AML-193 (cell line): ENCODE measurements at places on chromosomes 3 and 15.

- DNase-seq, result no peak
Observed at GRCh38 chr3:129689036-129689435, 82.6 kb upstream of the PLXND1 start.

GRCh38 chr3:187072511-187072910 is 66.8 kb downstream of the RPL39L start:
- no peak for DNase-seq

DNA sequence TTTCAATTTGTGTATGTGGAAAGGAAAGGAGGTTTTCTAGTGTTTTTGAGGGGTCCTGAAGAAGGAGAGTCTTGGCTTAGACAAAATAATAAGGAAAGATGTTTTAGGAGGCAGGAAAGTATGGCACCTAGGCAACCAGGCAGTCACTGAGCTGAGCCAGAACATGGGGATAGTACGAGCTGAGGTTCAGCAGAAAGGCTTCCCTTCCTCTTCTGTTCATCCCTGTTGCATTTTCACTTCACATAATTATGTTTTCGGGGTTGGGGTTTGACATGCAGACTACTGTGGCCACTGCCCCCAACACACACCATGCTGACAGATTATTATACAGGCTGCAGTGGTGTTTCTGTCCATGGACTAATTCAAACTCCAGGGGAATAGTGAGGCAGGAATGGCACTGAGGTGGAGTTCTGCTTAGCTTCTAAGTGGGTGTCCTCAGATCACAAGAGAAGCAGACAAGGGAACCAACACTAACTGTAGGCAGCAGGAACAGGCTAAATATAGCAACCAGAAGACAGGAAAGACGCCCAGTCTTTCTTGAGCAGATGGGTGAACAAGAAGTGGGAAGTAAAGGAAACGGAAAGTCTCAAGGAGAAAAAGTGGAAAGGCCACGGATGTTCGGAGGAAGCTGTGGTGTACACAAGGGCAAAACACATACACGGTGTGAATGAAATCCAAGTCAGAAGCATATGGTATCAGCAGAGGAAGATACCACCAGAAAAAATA is 305.8 kb downstream of the PLCL2 start:
- no peak for DNase-seq

DNA sequence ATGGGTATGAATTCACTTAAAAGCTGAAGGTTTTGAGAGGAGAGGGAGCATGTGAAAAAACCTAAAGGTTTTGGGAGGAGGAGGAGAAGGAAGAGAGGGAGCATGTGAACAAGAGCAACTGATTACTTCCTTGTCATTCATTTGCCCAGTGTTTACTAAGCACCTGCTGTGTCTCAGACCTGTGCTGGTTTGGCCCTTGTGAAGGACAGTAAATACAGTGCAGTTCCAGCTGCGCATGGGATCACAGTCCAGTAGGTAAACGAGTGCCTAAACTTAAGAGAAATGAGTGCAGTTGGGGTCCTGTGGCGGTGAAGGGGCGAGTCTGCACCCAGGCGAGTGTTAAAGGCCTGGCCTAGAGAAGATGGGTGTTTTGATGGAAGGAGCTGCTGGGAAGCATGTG is 38.6 kb downstream of the IGF1R start:
- no peak for DNase-seq

GRCh38 chr15:56821721-56822425 is 88.6 kb upstream of the ZNF280D start:
- DNase-seq, result peak; percentile 59

GRCh38 chr3:197338586-197338985 is 40.2 kb upstream of the DLG1 start:
- no peak for DNase-seq

DNA sequence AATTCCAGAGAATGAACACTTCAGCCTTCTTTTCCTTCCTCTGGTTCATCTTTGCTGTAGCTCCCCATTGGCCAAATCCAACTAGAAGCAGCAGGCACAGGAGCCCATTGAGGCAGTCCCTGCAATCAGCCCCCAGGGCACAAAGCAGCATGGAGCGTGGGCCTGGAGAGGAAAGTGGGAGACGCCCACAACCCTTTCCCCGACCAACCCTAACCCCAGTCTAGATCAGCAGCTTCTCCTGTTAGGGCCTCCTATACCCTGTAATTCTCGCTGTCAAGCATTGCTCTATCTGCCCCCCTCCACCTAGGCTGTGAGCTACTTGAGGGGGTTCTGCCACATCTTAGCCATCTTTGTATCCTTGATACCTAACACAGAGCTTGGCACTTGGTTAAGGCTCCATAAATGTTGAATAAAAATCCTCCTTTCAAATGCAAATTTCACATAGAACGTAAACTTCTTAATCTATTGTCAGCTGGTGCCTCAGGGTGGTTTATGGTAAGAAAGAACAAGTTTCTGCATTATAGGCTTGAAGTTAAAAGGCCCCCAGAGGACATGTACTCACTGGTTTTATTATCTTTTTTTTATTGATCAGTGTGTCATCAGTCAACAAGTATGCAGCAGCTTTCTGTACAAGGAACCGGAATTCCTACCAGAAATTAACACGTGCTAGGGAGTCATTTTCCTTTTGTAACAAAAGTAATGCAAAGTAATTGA is 97.9 kb upstream of the PFN2 start:
- no peak for DNase-seq

- DNase-seq, result no peak
Observed at GRCh38 chr3:79326642-79327041, 441.2 kb downstream of the ROBO1 start.

DNA sequence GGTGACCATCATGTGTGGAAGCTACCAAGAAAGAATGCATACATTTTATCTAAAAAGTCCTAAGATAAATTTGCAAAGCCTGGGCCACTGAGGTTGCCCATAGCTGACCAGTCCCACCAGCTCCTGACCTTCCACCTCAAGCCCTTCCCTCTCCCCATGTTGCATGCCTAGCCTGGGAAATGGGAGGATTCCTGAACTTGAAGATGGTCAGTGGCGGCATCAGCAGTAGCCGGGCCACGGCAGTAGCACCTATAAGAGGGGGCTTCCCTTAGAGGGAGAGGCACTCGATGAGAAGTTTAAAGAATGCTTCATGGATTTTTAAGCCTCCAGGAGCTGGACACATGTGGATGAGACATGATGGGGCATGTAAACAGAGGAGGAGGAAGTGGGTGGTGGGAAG is 172.1 kb downstream of the KLF13 start:
- DNase-seq, result no peak

GRCh38 chr3:124217542-124217941 is 225.6 kb upstream of the ROPN1 start:
- peak; percentile 46 for DNase-seq

DNA sequence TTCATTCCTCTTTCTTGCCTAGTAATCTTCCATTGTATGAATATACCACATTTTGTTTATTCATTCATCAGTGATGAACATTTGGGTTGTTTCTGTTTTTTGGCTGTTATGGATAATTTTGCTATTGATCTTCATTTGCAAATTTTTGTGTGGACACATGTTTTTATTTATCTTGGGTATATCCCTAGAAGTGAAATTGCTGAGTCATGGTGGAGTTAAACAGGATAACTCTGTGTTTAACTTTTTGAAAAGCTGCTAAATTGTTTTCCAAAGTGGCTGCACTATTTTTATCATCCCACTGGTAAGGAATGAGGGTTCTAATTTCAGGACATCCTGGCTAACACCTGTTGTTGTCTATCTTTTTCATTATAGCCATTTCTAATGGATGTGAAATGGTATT is 74.6 kb upstream of the ARL6 start:
- no peak for DNase-seq

DNA sequence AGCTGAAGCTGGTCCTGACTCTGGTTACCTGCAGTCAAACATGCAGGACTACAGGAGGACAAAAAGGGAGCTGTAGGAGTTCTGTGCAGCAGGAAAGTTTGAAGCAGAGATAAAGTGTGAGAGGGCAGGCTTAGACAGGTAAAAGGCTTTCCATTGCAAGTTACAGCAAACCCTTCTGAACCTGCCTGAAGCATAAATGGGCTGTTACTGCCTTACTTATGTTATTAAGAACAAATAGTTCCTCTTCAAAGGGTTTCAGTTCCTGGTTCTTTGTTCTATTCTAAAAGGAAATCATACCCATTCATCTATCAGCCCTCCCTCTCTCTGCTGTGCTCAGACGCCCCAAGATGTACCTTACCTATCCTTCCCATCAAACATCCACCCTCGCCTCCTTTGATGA is 52.4 kb upstream of the CACNA2D3 start:
- DNase-seq, result no peak

DNA sequence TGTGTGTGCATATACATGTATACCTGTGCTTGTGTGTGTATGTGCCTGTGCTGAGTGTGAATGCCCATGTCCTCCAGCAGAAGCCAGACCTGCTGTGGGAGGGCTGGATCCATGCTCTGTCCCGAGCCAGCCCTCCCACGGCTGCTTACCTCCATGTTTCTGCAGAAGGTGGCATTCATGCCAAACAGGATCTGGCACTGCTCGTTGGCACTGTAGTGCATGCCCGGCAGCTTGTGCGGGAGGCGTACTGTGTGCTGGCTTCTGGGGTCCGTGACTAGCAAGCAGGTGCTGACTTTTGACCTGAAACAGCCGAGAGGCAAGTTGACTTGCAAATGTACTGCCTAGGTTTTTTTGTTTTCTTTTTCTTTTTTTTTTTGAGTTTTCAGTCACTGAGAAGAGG is 189.3 kb downstream of the ADAMTS17 start:
- no peak for DNase-seq

- DNase-seq, result no peak
Observed at GRCh38 chr3:8712045-8712907, 21.3 kb upstream of the CAV3 start.

GRCh38 chr3:42099020-42099765 is 8.0 kb downstream of the TRAK1 start:
- DNase-seq, result no peak

- no peak for DNase-seq
Observed at GRCh38 chr15:79179108-79179561, 88.6 kb upstream of the RASGRF1 start.

- DNase-seq, result no peak
Observed at GRCh38 chr3:169390271-169390670, 273.2 kb downstream of the MECOM start.

GRCh38 chr15:80182611-80183261 is 29.9 kb downstream of the FAH start:
- no peak for DNase-seq

DNA sequence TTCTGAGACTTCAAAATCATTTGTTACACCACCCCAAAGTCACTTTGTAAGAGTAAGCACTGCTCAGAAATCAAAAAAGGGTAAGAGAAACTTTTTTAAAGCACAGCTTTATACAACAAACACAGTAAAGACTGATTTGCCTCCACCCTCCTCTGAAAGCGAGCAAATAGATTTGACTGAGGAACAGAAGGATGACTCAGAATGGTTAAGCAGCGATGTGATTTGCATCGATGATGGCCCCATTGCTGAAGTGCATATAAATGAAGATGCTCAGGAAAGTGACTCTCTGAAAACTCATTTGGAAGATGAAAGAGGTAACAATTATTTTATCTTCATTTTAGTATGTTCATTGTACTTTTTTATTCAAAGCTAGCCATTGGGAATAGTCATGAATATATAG is 32.6 kb downstream of the BLM start:
- no peak for DNase-seq

- DNase-seq, result no peak
Observed at GRCh38 chr15:40545457-40545856, 19.4 kb downstream of the CCDC32 start.

GRCh38 chr3:13850161-13850945 is 29.5 kb downstream of the WNT7A start:
- no peak for DNase-seq

GRCh38 chr15:39580117-39580484 is 778 bp upstream of the THBS1 start:
- peak; percentile 58 for DNase-seq

DNA sequence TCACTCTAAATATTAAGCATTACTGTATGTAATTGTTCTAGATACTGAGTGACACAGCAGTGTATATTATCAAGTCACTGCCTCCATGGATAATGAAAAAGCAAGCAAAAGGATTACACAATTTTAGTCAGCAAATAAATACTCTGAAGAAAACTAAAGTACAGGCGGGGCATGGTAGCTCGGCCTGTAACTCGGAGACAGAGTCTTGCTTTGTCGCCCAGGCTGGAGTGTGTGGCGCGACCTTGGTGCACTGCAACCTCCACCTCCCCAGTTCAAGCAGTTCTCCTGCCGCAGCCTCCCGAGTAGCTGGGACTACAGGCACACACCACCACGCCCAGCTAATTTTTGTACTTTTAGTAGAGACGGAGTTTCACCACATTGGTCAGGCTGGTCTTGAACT is 32.7 kb downstream of the RBM6 start:
- no peak for DNase-seq

DNA sequence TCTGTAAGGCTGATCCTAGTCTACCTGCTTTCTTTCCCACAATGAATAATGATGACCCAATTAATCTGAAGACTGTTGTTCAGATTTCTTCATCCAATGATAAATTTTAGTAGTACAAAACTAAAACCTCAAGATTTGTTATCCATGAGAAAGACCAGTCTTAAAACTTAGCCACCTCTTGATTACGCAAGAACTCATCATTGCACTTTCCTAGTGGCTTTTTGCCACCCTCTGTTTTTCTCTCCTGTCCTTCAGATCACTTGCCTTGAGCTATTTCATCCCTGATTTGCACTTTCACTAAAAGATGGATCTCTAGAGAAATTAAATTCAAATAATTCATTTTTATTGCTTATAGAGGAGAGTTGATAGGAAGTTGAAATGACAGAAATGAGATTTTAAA is 142.7 kb upstream of the RBMS3 start:
- peak; percentile 9 for DNase-seq
